Esophagus squamous epithelium (tissue), 5 donors: ENCODE measurements at places on chromosomes 4 and X. TPM values are rescaled to one million over a fixed set of nuclear protein-coding genes. Genes with fewer than 3 reads are reported as not detected.

CLDN34 gene
- total RNA-seq: 1.7 TPM

DNA sequence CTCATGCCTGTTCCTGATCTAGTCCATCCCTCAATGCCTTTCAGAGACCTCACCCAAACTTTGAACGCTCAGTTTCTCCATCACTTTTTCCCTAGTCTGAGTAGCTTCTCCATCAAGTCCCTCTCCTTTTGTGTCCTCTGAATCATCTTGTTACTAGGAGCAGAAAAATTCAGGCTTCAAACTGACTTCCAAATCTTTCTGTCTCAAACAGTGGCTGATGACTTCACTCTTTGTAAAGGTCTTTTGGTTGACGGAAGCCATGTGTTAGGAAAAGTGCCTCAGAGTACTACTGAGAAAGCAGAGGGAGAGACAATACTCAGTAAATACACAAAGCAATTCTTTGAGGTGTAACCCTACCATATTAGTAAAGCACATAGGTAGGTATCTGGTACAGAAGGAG is 65.7 kb upstream of the CAMK2D start:
- no peak overlapping the region for H3K27ac ChIP-seq
- H3K27me3 ChIP-seq: no peaks in the 10 kb centered on the region
- H3K36me3 ChIP-seq: no peaks in the 10 kb centered on the region
- no peak for DNase-seq
- no peaks in the 10 kb centered on the region for H3K4me1 ChIP-seq

PHEX gene
- total RNA-seq: 0.44 TPM

GRCh38 chr4:36394352-36394903 is 113.0 kb downstream of the DTHD1 start:
- H3K4me3 ChIP-seq: no peak overlapping the region
- no peak overlapping the region for H3K27ac ChIP-seq
- no peak for DNase-seq
- H3K36me3 ChIP-seq: no peaks in the 10 kb centered on the region
- H3K4me1 ChIP-seq: no peaks in the 10 kb centered on the region

DNA sequence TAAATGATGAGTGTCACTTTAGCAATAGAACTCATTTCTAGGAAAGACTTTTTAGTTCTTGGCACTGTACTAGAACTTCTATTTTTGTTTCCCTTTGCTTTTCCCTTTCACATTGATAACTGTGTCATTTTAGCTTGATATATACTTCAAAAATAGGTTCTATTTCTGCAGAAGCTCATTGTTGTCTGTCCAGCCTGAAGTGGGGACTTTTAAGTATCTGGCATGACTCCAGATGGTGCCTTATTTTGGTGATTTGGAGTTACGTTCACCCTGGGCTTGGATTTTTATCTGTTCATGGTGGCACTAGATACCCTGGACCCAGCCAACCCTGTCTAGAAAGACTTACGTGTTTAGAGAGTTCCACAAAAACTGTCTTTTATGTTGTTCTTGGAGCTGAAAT is 3.4 kb downstream of the ABHD18 start:
- no peak overlapping the region for H3K27ac ChIP-seq
- DNase-seq: no peak
- H3K4me1 ChIP-seq: peaks cover 3% of the 10 kb centered on the region
- H3K36me3 ChIP-seq: no peaks in the 10 kb centered on the region
- H3K4me3 ChIP-seq: no peak overlapping the region

DNA sequence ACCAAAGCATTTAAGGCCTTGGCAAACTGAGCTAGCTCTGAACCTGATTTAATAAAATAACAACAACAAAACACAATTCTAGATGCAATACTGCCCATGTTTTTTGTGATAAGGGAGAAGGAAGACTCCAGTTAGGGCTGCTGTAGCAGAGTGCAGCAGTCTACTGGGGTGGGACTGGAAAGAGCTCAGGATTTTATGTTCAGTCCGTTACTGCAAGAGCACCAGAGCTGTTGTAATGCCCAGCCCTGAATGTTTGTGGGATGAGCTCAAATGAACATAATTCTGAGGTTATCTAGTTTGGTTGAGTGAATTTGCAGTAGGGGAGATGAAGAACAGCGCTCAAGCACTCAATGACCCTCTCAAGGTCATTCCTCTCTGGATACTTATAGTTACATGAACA is 743.8 kb downstream of the FAT4 start:
- H3K27me3 ChIP-seq: no peaks in the 10 kb centered on the region
- no peaks in the 10 kb centered on the region for H3K36me3 ChIP-seq

- no peak overlapping the region for H3K4me3 ChIP-seq
- no peaks in the 10 kb centered on the region for H3K4me1 ChIP-seq
- H3K27ac ChIP-seq: no peak overlapping the region
- no peak for DNase-seq
- no peaks in the 10 kb centered on the region for H3K27me3 ChIP-seq
- no peaks in the 10 kb centered on the region for H3K36me3 ChIP-seq
Measured at GRCh38 chr4:165635381-165635780, 237.7 kb upstream of the TLL1 start.

SUPT20HL2 gene
- total RNA-seq: not detected

GRCh38 chr4:152633118-152633517 is 46.7 kb downstream of the TMEM154 start:
- no peaks in the 10 kb centered on the region for H3K36me3 ChIP-seq
- no peaks in the 10 kb centered on the region for H3K4me1 ChIP-seq
- no peak for DNase-seq
- no peak overlapping the region for H3K27ac ChIP-seq

DNA sequence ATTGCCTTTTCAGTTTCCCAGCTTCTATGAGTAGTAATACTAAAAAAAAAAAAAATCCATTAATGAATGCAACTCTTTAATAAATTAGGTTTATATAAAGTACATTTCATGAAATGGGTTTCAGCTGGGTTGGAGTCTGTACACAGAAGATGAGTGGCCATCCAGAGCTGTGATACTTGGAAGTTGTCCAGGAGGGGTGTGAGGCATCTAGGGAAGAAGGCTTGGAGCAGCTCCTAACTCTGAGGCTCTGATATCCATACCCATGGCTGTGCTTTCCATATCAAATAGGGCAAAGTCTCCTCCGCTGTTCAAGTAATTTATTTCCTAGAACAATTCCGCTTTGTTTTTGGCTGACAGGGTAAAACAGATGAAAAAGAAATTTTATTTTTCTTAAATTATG is 423.3 kb upstream of the TENM3 start:
- DNase-seq: no peak
- H3K4me3 ChIP-seq: no peak overlapping the region
- no peaks in the 10 kb centered on the region for H3K4me1 ChIP-seq
- H3K36me3 ChIP-seq: no peaks in the 10 kb centered on the region
- H3K27me3 ChIP-seq: no peaks in the 10 kb centered on the region

- H3K4me1 ChIP-seq: peaks cover 6% of the 10 kb centered on the region
- DNase-seq: no peak
- H3K27me3 ChIP-seq: no peaks in the 10 kb centered on the region
- peak overlapping the region; percentile 61 for H3K4me3 ChIP-seq
Measured at GRCh38 chrX:149630681-149631233, 835 bp downstream of the TMEM185A start.

GRCh38 chrX:76919761-76920160 is 492.3 kb downstream of the MAGEE1 start:
- DNase-seq: no peak
- H3K4me1 ChIP-seq: no peaks in the 10 kb centered on the region
- H3K4me3 ChIP-seq: no peak overlapping the region
- no peaks in the 10 kb centered on the region for H3K27me3 ChIP-seq
- H3K36me3 ChIP-seq: no peaks in the 10 kb centered on the region
- no peak overlapping the region for H3K27ac ChIP-seq
